ENCODE measurements at places on chromosomes 12 and 14.

DNA sequence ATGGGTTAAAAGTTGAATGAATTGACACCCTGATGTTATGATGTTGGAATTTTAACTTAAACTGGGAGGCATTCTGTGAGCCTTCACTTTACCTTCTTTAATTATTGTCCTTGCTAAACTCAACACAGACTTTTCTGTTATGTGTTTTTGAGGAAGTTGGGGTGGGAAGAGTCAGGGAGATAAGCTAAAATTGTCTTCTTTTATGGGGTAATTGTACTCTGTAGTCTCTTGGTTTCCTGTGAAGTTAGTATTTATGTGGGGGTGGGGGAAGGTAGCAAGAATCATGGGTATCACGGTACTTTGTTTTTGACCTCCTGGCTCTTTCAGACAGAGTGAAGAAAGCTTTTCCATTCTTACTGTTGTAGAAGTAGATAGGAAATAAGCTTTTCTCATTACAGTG is 32.9 kb downstream of the RAB21 start:
- DNase-seq, result no peak

- DNase-seq, result no peak
Observed at GRCh38 chr12:108128221-108129016, 669 bp upstream of the WSCD2 start.

DNA sequence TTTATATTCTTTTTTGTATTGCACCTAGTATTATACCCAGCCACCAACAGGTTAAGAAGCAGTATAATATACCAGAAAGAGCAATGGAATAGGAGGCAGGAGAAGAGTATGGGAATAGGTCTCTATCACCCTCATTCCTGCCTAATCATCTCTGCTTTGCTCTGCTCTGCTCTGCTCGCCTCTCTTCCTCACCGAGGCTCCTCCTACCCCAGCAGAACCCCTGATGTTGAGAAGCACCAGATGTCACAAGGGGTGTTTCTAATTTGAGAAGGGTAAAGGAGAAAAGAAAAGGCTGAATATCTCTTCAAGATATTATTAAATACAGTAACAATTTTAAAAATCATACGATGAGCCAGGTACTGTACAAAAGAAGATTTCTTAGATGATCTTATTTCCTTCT is 89.0 kb downstream of the STON2 start:
- DNase-seq, result no peak

DNA sequence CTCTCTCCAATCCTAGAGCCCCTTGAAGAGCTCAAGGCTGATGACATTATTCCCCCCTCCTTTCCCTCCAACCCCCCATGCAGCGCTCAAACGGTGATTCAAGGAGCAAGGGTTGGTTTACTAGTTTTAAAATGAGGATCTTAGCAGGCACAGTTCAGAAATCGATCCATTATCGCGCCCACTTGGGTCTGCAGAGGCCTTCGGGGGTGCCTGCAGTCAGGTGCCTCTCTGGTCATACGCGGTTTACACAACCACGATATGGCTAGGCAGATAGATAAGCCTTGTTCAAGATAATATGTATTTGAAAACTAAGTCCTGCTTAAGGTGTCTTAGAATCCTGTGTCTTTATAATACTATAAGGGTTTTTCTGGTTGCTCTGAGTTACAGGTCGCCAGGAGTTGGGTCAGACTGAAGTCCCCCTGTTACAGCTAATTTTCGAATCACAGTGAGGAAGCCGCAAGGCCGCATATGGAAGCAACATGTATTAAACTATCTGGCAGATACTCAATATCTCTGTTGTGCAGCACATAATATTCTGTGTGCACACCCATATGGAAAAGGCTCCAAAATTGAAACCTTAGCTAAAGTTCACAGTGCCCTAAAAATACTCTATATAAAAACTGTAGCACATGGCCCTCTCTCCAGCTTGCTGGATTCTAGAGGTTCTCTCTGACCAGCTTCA is 10.0 kb downstream of the BHLHE41 start:
- DNase-seq, result no peak

DNA sequence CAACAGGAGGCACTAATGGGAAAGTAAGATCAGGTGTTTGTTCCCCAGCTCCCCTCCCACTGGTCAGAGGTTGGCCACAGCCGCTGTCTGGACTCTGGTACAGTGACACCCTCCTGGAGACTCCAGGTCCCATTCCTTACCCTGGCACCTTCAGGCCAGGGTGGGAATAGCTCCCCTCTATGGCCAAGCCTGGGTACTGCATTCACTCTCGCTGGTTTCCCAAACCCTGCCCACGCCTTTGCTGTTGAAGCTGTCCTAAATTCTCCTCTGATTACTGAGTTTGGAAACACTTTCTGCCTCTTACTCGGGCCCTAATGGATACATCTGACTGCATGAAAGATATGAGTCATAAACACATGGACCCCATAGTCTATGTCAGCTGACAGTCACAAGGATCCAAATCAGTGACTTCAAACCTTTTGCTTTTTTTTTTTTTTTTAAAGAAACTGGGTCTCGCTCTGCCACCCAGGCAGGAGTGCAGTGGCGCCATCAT is 17.9 kb downstream of the HRK start:
- DNase-seq, result no peak

DNA sequence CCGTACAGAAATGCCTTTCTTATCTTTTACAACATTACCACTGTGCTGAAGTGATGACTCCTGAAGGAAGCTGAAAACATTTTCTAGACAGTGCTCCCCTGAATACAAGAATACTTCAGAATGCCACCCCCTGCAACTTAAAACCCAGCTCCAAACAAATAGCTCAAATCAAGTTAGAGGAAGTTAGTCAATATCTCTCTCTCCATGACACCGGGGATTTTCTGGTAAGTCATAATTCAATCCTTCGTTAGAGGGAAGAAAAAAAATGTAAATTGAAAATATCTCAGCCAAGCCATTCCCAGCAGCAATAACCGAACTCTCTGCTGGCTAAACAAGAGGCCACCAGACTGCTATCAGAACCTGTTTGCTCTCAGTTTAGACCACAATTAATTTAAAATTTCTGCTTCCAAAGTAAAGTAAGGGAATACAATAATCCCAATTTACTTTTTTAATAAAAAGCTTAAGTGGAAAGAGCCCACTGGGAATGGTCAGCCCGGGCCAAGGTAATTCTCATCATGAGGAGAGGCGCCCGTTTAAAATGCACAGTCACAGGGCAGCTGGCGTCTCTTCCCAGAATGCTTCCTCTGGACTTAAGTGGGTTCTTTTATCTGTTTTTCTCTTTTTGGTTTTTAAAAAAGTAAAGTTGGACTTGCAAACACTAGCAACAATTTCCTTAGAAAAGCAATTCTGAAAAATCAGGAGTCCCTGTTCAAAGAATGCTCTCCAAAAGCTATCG is 710.1 kb upstream of the STXBP6 start:
- DNase-seq, result no peak

DNA sequence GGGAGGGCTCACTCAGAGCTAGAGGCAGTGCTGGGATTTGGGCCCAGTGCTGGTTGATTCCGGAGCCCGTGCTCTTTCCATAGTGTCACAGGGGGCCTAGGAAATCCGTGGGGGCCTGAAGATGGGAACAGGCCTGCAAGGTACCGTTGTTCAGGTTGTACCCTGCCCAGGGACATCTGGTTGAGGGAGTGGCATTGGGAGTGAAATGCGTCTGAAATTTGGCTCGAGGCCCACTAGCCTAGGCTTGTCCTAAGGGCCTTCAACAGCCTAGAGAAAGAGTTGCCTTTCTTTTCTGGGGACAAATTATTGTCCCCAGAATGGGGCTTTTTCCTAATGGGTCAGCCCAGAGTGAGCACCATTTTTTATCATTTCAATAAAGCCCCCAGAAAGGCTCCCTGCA is 26.4 kb upstream of the FAM222A start:
- DNase-seq, result no peak

- DNase-seq, result no peak
Observed at GRCh38 chr12:114674251-114675047, 9.5 kb downstream of the TBX3 start.

DNA sequence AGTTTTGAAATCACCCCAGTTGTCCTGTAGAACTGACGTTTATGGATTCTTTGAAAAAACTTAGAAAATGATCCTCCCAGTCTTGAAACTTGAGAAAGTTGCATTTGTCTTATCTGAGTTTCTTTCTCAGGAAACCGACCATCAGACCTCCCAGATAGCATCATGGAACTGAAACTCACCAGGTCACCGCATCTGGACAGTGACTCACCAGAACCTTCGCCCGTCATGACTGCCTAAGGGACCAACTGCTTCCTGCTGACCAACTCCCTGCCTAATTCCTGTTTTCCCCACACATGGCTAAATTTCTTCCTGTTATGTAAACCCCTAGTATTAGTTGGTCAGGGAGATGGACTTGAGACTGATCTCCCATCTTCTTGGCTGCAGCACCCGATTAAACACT is 175.7 kb downstream of the RIMBP2 start:
- DNase-seq, result no peak

DNA sequence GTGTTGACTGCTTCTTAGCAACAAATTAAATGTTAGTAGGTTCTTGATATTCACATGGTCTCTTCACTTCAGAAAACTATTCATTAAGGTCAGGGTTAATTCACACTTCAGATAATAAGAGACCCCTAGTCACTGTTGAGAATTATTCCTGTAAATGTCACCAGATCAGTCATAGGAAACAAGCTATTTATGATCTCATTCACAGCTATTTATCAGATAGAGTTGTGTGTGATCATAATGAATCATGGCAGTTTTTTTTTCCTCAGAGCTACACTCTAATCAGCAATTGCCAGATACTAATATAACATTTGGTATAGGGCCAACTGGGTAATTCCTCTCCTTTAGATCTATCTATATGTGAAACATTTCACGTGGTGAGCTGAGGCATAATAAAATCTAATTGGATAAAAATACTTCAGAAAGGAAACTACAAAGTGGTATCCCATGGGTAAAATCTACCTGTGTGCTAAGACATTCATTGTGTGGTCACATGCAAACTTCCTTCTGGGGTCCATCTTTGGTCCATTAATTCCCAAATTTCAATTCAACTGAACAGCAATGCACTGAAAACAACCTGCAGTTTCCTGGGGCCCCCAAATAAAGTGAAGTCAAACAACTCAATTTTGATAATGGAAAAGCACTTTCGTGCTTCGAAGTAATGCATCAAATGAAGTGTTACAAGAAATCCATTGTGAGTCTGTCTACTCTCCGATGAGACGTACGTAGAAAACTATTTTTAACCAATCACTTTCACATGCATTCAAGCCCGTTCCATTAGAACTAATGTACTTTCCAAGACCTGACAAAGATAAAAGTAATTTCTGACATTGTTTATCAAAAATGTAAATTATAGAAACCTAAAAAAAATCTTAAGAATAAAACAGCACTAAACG is 197.0 kb downstream of the ACSS3 start:
- DNase-seq, result no peak

GRCh38 chr12:13727707-13728195 is 253.7 kb downstream of the GRIN2B start:
- DNase-seq, result no peak

DNA sequence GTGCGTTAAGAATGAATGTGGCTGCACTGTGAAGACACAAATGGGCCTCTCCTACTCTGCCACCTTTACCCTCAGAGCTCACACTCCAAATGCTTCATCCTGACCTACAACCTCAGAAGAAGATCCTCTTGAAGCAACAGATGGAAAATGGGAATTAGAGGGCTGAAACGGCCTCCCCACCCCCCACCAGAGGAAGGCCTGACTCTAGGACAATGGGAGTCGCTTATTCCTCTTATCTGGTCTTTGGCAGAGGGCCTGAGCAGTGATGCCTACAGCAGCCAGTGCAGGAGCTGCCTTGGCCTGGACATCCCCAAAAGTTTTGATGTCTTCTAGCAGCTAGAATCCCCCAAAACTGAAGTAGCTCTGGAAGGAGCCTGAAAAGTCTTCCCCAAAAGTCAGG is 29.2 kb downstream of the BTBD7 start:
- no peak for DNase-seq

DNA sequence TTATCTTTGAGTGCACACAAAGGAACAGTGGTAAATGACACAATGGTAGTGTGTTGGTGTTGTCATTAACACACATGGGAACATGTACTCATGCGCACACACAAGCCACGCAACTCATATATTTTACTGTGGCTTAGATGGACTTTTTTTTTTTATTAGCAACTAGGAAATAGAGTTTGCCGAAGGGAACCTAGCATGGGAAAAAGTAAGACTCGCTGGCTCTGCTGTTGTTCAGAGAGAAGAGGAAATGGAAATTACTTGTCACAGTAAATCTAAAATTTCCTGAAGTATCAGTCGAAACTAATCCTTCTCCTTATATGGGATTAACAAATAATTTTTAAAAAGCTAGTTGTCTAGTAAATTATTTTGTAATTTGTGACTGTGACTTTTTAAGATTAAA is 33.7 kb upstream of the IL22 start:
- DNase-seq, result no peak

DNA sequence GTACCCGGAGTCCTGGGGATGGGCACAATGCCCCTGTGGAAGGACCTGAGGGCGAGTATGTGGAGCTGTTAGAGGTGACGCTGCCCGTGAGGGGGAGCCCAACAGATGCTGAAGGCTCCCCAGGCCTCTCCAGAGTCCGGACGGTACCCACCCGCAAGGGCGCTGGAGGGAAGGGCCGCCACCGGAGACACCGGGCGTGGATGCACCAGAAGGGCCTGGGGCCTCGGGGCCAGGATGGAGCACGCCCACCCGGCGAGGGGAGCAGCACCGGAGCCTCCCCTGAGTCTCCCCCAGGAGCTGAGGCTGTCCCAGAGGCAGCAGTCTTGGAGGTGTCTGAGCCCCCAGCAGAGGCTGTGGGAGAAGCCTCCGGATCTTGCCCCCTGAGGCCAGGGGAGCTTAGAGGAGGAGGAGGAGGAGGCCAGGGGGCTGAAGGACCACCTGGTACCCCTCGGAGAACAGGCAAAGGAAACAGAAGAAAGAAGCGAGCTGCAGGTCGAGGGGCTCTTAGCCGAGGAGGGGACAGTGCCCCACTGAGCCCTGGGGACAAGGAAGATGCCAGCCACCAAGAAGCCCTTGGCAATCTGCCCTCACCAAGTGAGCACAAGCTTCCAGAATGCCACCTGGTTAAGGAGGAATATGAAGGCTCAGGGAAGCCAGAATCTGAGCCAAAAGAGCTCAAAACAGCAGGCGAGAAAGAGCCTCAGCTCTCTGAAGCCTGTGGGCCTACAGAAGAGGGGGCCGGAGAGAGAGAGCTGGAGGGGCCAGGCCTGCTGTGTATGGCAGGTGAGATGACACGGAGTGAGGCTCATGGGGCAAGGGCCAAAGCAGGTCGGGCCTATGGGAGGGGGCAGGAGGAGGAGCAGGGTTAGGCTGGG is 4.5 kb downstream of the ARHGEF40 start:
- DNase-seq, result no peak

DNA sequence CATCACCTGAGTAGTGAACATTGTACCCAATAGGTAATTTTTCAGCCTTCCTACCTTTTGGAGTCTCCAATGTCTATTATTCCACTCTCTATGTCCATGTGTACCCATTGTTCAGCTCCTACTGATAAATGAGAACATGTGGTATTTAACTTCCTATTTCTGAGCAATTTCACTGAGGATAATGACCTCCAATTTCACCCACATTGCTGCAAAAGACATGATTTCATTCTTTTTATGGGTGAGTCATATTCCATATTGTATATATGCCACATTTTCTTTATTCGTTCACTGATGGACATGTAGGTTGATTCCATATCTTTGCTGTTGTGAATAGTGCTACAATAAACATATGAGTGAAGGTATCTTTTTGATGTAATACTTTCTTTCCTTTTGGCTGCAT is 16.4 kb upstream of the BTG1 start:
- DNase-seq, result no peak

- DNase-seq, result no peak
Observed at GRCh38 chr14:82482345-82482744, 948.7 kb upstream of the SEL1L start.
